ENCODE measurements at places on chromosomes 4 and X.

DNA sequence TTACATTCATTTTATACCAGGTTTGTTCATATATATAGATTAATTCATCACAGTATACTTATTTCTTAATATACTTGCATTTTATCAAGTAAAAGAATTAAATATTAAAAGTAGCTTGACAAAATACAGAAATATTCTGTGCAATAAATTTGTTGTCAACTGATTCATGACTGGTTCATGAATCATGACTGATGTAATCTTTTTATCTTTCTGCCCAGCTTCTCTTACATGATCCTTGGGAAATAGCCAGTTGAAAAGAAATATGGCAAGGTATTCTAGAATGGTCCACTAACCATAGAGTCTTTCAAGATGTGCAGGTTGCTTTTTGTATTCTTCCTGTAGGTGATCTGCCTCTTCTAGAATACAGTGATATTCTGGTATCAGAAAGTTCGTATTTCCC lies 4.2 kb upstream of the CCNA2 start:
- DNase-seq, result no peak

DNA sequence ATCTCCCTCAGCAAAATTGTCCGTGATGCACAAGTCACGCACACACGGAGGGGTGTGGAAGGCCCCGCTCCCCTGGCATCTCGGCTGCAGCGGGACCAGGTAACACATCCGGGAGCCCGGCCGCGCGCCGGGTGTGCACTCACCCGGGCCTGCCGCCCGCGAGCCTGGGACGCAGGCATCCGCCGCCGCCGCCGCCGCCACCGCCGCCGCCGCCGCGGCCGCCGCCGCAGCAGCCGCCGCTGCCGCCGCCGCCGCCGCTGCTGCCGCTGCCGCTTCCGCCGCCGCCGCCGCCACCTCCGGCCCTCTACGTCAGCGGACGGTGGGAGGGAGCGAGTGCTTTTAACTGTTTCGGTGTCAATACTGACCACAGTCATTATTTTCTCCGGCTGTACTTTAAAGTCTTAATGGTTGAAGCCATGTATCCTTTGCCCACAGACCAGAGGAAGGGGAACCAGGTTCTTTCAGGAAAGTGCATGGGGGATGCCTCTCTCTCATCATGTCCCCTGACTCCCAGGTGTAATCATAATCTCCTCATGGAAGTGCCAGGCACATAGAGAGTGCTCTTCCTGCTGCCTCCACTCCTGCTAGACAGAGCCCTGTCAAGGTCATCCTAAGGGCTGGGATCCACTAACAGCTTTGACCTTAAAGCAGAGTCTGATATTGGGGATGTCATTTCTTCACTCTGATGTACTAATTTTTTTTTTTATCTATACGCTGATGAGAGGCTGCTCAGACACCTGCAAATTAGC lies 38.0 kb downstream of the MAGEE2 start:
- no peak for DNase-seq

DNA sequence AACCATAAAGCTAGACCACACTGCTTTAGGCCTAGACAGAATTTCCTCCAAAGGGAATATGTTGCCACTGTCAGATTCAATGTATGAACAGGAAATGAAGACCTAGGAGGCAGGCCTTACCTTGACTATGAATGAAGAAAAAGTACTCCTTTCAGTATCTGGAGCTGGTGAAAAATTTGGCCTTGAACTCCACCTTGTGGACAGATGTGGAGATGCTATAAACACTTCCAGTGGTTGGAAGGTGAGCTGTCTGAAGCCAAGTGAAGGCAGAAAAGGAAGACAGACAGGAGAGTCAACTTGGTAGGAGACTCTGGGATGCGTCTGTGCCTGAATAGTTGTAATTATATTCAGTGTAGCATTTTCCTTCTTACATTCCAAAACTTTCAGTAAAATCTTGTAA lies 17.2 kb downstream of the SPIN3 start:
- peak; percentile 73 for DNase-seq

- no peak for DNase-seq
Measured at GRCh38 chr4:153592064-153592463, 92.0 kb upstream of the TLR2 start.

GRCh38 chrX:115940888-115941332 lies 229.6 kb upstream of the AGTR2 start:
- peak; percentile 84 for DNase-seq

GRCh38 chr4:17024425-17024824 lies 126.0 kb upstream of the LDB2 start:
- DNase-seq, result no peak

DNA sequence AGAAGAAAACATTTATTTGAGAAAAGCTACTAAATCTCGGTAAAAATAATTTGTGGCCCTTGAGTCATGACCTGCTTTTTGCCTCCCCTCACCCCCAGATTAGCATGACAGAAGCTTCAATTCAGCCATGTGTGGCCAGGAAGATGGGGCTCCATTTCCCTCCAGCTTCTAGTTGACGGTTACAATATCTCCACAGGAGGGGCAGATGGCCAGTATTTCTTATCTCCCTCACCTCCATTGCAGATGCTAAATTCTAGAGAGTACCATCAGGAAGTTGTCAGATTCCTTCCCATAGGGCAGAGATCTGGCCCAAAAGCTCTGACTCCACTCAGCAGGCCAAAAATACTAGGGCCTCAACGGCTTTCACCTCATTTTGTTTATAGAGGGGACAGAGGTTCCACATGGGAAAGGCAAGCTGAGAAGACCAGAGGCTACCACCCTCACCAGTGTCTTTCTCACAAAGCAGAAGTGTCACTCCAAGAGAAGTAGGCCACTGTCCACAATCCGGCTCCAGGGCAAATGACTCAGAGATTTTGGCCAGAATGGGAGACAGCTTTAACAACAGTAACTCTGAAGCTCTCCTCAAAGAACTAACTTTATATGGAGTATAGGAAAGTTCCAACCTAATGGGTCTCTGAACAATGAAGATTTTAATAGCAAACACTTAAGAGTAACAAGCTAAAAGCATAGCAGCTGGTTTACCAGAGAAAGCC lies 108.3 kb downstream of the TBC1D19 start:
- no peak for DNase-seq

GRCh38 chrX:23333842-23334520 lies 668 bp upstream of the PTCHD1 start:
- DNase-seq, result no peak

DNA sequence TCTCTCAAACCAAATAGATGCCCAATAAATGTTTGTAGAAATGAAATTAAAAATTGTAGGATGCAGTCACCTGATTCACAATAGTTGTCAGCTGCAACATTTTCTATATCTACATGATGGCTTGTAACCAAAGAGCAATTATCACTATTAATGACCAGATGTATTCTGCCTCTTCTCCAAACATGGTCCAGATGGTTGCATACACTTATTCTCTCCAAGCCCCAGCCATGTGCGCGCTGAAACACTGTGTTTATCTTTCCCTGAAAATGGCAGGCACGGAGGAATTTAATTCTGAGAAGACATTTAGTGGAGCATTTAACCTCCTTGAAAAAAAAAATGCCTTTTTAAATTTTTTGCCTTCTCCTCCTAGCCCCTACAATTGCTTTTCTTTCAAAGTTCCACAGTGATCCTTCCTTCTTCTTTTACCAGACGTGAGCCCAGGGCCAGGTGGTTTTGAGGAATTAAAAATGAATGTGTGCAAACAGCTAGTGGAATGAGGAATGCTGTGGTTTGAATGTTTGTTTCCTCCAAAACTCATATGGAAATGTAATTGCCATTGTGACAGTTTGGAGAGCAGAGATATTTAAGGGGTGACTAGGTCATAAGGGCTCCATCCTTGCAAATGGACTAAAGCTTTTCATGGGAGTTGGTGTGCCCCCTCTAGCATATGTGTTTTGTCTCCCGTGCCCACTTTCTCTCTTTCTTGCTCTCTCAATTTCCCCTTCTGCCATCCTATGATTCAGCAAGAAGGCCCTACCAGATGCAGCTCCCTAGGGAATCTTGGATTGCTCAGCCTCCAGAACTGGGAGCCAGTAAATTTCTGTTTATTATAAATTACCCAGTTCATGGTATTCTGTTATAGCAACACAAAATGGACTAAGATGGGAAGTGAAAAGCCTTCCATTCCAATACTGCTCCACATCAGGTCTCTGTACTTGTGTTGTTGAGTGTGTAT lies 136.0 kb downstream of the GABRB1 start:
- no peak for DNase-seq

- DNase-seq, result no peak
Measured at GRCh38 chr4:57191523-57192034, 81.4 kb upstream of the IGFBP7 start.

- no peak for DNase-seq
Measured at GRCh38 chr4:183469936-183470335, 25.5 kb downstream of the CDKN2AIP start.

GRCh38 chr4:100509386-100509785 lies 8.4 kb downstream of the EMCN start:
- no peak for DNase-seq

GRCh38 chr4:111946800-111947199 lies 198.5 kb upstream of the FAM241A start:
- no peak for DNase-seq

- DNase-seq, result no peak
Measured at GRCh38 chrX:16023790-16024734, 99.3 kb upstream of the GRPR start.

DNA sequence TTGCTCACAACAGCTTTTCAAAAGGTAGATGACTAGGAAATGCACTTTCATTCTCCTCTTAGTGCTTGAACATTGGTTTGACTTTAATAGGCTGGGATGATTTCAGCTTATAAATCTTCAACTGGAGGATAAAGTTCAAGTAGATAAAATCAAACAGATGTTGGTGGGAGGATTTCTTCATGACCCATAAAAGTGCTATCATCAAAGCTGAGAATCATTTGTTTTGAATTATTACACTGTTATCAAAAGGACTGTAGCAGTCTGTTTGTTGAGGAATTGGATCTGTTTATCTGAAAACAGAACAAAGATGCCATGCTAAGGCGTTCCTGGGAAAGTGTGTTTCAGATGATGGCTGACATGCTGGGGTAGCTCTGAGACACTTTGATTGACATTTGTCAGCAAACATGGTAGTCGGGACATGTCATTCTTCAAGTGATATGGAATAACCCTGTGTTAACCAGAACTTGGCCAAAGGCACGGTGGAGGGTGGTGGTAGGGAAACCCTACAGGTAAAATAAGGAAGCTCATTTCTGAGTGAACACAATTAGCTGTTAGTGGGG lies 304.0 kb upstream of the PITX2 start:
- DNase-seq, result no peak

GRCh38 chr4:140004549-140004895 lies 149.5 kb downstream of the MAML3 start:
- DNase-seq, result no peak

DNA sequence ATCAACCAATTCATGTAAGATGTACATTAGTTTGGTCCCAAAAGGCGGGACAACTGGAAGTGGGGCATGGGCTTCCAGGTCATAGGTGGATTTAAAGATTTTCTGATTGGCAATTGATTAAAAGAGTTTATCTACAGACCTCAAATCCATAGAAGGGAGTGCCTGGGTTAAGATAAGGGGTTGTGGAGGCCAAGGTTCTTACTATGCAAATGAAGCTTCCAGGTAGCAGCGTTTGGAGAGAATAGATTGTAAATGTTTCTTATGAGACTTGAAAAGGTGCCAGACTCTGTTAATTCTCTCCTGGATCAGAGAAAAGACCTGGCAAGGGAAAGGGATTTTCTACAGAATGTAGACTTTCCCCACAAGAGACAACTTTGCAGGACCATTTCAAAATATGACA lies 2.4 kb downstream of the MGST2 start:
- no peak for DNase-seq

DNA sequence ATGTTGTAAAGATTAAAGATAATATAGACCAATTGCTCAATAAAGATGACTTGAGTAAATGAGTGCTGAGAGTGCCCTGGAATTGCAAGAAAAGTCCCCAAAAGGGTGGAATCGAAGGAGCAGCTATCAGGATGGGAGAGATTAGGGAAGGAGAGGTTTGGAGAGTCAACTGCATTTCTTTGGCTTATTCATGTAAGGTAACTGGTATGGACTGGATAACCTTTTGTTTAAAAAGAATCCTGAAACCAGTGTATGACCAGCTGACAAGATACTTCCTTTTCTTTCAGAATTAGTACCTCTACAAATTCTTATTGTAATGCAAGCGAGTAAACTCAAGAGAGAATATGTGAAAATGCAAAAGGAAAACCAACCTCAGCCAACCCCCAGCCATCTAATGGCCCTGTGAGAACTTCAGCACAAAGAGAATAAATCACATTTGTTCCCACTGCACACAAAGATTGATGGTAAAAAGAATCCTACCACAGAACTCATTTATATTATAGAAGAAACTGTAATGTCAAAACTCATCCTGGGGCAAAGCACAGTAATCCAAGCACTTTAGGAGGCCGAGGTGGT lies 24.5 kb upstream of the SPP1 start:
- no peak for DNase-seq

DNA sequence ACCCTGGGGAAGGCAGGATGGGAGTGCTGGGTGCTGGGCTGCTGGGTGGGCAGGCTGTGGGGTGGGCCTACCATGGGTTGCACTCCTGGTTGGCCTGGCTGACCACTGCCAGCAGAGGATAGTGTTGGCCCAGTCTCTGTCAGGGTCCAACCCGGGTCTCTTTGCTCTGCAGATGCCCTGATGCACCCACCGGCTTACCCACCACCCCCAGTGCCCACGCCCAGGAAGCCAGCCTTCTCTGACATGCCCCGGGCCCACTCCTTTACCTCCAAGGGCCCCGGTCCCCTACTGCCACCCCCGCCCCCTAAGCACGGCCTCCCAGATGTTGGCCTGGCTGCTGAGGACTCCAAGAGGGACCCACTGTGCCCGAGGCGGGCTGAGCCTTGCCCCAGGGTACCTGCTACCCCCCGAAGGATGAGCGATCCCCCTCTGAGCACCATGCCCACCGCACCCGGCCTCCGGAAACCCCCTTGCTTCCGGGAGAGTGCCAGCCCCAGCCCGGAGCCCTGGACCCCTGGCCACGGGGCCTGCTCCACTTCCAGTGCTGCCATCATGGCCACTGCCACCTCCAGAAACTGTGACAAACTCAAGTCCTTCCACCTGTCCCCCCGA lies 14.2 kb upstream of the ADD1 start:
- no peak for DNase-seq

GRCh38 chr4:184953971-184954370 lies 64.3 kb upstream of the HELT start:
- DNase-seq, result no peak

- no peak for DNase-seq
Measured at GRCh38 chr4:1643971-1644735, 40.0 kb downstream of the FAM53A start.

GRCh38 chr4:139940600-139940999 lies 213.4 kb downstream of the MAML3 start:
- no peak for DNase-seq

DNA sequence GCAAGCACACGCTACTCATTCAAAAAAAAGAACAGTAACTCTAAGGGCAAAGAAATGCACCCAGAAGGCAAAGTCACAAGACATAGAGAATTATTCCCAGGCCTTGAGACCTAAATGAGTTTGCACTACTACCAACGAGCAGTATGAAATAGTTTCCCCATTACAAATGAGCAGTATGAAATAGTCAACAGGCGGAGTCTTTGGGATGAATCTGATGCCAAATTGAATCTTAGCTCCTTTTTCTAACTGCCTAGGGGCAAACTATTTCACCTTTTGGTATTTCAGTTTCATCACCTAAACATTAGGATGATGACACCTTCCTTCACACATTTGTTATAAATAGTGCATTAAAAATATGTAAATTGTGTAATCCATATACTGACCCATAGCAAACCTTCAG lies 213.0 kb upstream of the FAT4 start:
- no peak for DNase-seq
